Body of pancreas (tissue), 4 donors: ENCODE measurements at places on chromosomes 5 and 9. TPM values are rescaled to one million over a fixed set of nuclear protein-coding genes. Genes with fewer than 3 reads are reported as not detected.

Gene OTULIN
- total RNA-seq, result 19.7 TPM

Gene SLC22A5
- 21.3 TPM for total RNA-seq

Gene S1PR3
- total RNA-seq, result 2.3 TPM

Gene DCTN4
- 30.6 TPM for total RNA-seq

Gene SQSTM1
- total RNA-seq, result 606 TPM

Gene NAIF1
- total RNA-seq, result 1.3 TPM

Gene IL33
- total RNA-seq, result 4.0 TPM

Gene CCDC171
- total RNA-seq, result 4.7 TPM

Gene PCDHA4
- 2.0 TPM for total RNA-seq

Gene NPDC1
- 105 TPM for total RNA-seq

Gene FCN1
- total RNA-seq, result not detected

Gene DAB2IP
- 25.2 TPM for total RNA-seq

GRCh38 chr9:120434532-120434931 is 145.4 kb downstream of the CDK5RAP2 start:
- no peaks in the 10 kb centered on the region for H3K4me1 ChIP-seq
- H3K36me3 ChIP-seq, result no peaks in the 10 kb centered on the region
- DNase-seq, result no peak
- H3K27me3 ChIP-seq, result no peaks in the 10 kb centered on the region

GRCh38 chr5:157347301-157348048 is 81.6 kb downstream of the CYFIP2 start:
- H3K27me3 ChIP-seq, result no peaks in the 10 kb centered on the region
- no peak for DNase-seq
- H3K4me3 ChIP-seq, result no peak overlapping the region
- no peaks in the 10 kb centered on the region for H3K4me1 ChIP-seq

GRCh38 chr5:59025734-59026133 is 442.9 kb downstream of the RAB3C start:
- H3K27me3 ChIP-seq, result no peaks in the 10 kb centered on the region
- no peaks in the 10 kb centered on the region for H3K36me3 ChIP-seq
- no peak overlapping the region for H3K4me3 ChIP-seq
- DNase-seq, result no peak

DNA sequence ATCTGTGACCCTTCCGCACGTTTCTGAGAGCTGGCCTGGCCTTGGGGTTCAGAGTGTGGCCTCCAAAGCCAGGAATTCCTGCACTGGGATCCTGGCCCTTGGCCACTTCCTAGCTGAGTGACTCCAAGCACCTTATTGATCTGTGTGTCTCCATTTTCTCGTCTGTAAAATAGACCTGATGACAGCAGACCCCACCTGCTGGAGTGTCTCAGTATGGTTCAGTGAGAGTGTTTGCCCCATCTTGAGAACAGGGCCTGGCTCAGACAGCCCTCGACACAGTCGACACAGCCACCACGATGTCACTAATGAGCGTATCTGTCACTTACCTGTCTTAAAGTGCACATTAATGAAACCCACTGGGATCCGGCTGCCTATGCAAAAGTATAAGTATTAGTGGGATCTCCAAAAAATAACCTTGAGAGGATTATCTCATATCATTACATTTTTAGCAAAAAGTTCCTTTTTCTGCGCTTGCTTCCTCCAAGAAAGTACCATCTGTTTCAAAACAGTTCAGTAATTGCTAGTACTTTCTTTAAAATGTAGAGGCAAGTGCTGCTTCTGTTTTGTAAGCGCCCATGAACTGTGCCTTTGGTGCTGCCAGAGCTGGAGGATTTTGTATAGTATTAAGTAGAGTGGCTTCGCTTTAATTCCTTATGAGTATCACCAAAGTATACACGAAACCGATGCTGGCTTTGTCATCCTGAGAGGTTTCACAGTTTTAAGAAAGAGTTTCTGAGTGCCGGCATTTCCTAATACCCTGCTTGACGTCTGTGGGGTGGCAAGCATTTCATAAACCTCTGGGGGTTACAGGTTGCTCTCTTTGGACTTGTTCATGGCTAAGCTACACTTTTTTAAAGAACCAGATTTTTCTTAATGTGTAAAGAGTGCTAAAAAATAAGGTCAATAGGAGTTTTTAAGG is 31.7 kb downstream of the UBE2QL1 start:
- H3K4me3 ChIP-seq, result no peak overlapping the region
- H3K27ac ChIP-seq, result no peak overlapping the region
- DNase-seq, result no peak
- H3K4me1 ChIP-seq, result no peaks in the 10 kb centered on the region
- no peaks in the 10 kb centered on the region for H3K36me3 ChIP-seq
- no peaks in the 10 kb centered on the region for H3K27me3 ChIP-seq

DNA sequence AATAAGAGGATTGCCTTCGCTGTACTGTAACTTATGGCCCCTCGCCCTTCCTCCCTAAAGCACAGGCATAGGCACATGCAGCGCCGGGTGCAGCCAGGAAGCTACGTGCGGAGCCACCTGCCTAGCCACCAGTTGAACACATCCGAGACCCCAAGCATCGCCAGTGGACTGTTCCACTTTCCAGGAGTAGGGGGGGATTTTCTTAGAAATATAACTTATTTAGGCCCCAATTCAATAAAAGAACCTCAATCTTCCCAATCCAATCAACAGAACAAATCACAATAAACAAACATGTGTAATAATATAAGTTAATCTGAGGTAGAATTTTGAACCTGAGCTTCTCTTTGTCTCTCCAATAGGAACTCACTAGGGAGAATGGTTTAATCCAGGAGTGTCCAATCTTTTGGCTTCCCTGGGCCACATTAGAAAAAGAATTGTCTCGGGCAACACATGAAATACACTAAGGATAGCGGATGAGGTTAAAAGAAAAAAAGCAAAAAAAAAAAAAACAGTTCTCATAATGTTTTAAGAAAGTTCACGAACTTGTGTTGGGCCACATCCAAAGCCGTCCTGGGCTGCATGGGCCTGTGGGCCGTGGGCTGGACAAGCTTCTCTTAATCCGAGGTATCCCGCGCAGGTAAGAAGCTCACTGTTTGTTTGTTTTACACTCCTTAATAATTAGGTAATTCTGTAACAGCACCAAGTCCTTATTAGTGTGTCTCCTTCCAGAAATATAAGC is 22.0 kb upstream of the NIPBL start:
- no peaks in the 10 kb centered on the region for H3K36me3 ChIP-seq
- H3K4me1 ChIP-seq, result no peaks in the 10 kb centered on the region
- no peak for DNase-seq

DNA sequence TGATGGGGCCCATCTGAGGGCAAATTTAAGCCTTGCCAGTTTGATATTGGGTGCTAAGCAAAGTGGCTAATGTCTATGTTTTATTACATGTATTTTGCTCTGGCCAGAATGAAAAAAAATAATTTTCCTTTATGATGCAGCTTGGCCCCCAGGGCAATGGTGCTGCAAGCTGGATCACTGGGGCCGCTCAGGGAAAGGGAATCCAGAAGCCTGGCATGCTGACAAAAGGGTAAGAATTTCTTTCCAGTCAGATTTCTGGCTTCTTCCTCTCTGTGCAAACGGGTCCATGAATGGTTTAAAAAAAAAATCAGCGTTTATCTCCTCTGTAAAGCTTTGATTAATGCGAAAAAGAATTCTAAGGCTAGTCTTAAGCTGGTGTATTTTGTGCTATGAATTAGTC is 138.4 kb downstream of the MAPKAP1 start:
- H3K4me3 ChIP-seq, result no peak overlapping the region
- no peaks in the 10 kb centered on the region for H3K27me3 ChIP-seq
- no peaks in the 10 kb centered on the region for H3K4me1 ChIP-seq
- H3K36me3 ChIP-seq, result no peaks in the 10 kb centered on the region

DNA sequence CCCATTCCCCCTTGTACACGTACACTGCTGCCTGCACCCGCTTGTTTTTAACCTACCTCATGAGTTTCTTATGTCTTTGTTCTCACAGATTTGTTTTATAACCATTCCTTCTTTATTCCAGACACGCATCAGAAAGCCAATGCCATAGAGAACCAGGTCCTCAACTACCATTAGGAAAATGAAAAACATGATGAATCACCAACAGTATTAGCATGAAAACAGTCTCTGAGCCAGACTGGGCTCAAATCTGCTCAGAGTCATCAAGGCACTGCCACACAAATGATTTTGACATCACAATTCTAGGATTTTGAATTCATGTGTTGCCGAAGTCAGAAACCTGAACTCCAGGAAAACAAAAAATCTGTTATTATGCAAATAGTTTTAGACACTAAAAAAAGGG is 394.1 kb upstream of the GRIA1 start:
- no peak overlapping the region for H3K4me3 ChIP-seq
- DNase-seq, result no peak
- H3K27ac ChIP-seq, result no peak overlapping the region
- no peaks in the 10 kb centered on the region for H3K27me3 ChIP-seq
- no peaks in the 10 kb centered on the region for H3K4me1 ChIP-seq

GRCh38 chr5:76952795-76953536 is at the start of gene CRHBP:
TSS of gene CRHBP (plus strand) at chr5:76953045. CDS start at chr5:76953135, 90 bp downstream.
- no peak within 1 kb of the TSS for H3K27ac ChIP-seq
- H3K27me3 ChIP-seq, result no peaks in the 10 kb centered on the region

DNA sequence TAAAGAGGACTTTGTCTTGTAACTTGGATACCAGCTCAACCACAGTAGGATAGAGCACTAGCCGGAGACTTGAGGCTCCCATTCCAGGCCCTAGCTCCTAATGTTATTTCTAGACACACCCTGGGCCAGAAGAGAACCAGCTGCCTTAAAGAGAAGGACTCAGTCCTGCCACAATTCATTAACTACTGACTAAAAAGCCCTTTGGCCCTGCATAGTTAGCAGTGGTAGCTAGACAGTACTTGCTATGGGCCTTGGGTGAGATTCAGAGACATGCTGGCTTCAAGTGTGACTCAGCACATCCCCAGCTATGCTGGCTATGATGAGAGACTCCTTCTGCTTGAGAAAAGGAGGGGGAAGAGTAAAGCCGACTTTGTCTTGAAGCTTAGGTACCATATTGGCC is 47.3 kb downstream of the TMEM167A start:
- no peaks in the 10 kb centered on the region for H3K4me1 ChIP-seq
- H3K27ac ChIP-seq, result no peak overlapping the region
- H3K27me3 ChIP-seq, result no peaks in the 10 kb centered on the region
- H3K36me3 ChIP-seq, result no peaks in the 10 kb centered on the region

GRCh38 chr5:19235101-19235584 is 752.9 kb downstream of the CDH18 start:
- H3K4me3 ChIP-seq, result no peak overlapping the region
- H3K27me3 ChIP-seq, result no peaks in the 10 kb centered on the region
- H3K4me1 ChIP-seq, result no peaks in the 10 kb centered on the region
- no peak for DNase-seq

DNA sequence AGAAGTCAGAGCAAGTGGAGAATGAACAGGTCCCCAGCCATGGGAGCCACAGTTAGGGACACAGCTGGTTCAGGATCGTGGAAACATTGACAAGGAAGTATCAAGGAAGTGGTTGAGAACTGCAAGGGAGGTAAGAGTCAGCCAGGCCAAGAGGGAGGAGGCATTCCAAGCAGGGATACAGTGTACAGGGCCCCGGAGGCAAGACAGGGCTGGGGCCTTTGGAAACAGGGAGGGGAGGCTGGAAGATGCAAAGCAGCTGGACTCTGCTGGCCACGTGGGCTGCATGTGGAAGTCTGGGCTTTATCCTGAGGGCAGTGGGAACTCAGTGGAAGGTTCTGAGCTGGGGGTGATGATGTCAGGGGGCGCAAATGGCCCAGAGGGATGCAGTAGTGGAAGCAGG is 14.2 kb downstream of the CCDC180 start:
- no peak overlapping the region for H3K27ac ChIP-seq
- H3K27me3 ChIP-seq, result no peaks in the 10 kb centered on the region
- H3K4me1 ChIP-seq, result no peaks in the 10 kb centered on the region
- H3K4me3 ChIP-seq, result no peak overlapping the region
- no peak for DNase-seq

DNA sequence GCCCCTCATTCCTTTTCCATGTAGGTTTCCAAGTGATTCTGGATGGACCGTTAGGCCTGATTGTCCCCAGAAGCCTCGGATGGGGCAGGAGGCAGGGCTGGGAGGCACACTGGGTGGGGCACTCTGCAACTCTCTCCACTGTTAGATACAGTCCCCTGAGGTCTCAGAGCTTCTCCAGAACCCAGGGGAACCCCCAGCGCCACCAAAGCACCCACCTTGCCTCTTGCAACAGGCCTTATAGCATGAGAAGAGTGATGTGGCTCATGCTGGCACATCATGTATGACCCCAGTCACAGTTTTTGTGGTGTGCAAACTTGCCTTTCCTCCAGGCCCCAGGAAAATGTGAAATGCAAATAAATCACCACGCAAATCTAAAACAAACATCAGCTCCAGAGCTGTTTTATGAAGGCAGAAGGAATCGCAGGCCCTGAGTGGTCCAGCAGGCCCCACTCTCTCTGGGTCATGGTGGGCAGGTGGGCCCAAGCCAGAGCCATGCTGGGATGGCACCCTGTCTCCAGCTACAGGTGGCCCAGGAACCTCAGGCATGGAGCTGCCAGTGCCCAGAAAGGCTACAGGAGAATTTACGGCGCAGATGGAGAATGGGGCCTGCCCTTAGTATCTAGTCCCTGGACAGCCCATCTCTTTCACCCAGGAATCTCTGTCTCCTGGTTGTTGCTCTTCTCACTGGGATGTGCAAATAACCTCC is 36.3 kb upstream of the CDKN2AIPNL start:
- H3K4me3 ChIP-seq, result no peak overlapping the region
- no peaks in the 10 kb centered on the region for H3K4me1 ChIP-seq
- no peak for DNase-seq
- no peaks in the 10 kb centered on the region for H3K36me3 ChIP-seq

DNA sequence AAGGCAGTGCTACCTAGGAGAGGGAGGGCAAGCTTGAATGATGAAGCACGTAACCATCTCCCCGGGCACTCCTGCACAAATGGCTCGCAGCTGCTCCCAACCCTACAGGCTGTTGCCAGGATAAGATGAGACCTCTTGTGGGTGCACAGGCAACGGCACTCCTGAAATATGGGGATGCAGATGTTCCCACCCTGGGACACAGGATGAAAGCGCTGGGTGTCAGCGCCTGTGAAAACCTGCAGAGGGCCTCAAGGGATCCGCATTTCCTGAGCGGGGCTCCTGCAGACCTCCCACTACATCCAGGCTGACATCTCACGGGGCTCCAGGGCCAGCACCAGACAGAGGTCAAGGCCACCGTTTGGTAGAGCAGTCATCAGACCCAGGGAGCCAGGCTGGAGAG is 60.7 kb downstream of the SMIM23 start:
- no peaks in the 10 kb centered on the region for H3K4me1 ChIP-seq
- H3K27me3 ChIP-seq, result no peaks in the 10 kb centered on the region
- no peak overlapping the region for H3K27ac ChIP-seq
- no peak overlapping the region for H3K4me3 ChIP-seq
- H3K36me3 ChIP-seq, result no peaks in the 10 kb centered on the region

GRCh38 chr5:158589939-158590338 is 509.8 kb downstream of the EBF1 start:
- no peaks in the 10 kb centered on the region for H3K36me3 ChIP-seq
- no peak overlapping the region for H3K4me3 ChIP-seq

- no peak for DNase-seq
- H3K4me1 ChIP-seq, result no peaks in the 10 kb centered on the region
- no peaks in the 10 kb centered on the region for H3K36me3 ChIP-seq
- H3K27ac ChIP-seq, result no peak overlapping the region
Observed at GRCh38 chr5:36646507-36647023, 40.2 kb downstream of the SLC1A3 start.
